Caki2 (cell line): ENCODE measurements at places on chromosomes 3 and 15.

GRCh38 chr15:82045179-82045891 lies 483 bp downstream of the MEX3B start:
- DNase-seq = peak; percentile 76

DNA sequence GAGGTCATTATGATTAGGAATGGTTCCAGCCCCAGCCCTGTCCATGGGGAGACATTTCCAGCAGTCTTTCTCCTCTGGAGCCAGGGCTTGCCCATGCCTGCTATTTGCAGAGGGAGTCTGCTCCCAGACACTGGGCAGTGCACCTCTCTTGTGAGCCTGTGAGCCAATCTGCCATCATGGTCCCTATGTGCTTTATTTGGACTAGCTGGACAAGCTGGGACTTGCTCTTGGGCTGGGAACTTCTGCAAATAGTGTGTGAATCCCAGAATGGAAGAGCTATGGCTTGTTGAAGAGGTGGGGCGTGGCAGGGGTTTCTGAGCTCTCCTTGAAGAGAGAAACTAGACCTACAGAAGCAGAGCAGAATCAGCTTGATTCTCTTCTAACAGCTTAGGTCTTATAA lies 53.7 kb upstream of the KY start:
- no peak for DNase-seq

GRCh38 chr3:135755330-135756105 lies 210.0 kb upstream of the PPP2R3A start:
- DNase-seq = no peak

GRCh38 chr3:183309276-183309675 lies 56.2 kb downstream of the B3GNT5 start:
- peak; percentile 54 for DNase-seq

DNA sequence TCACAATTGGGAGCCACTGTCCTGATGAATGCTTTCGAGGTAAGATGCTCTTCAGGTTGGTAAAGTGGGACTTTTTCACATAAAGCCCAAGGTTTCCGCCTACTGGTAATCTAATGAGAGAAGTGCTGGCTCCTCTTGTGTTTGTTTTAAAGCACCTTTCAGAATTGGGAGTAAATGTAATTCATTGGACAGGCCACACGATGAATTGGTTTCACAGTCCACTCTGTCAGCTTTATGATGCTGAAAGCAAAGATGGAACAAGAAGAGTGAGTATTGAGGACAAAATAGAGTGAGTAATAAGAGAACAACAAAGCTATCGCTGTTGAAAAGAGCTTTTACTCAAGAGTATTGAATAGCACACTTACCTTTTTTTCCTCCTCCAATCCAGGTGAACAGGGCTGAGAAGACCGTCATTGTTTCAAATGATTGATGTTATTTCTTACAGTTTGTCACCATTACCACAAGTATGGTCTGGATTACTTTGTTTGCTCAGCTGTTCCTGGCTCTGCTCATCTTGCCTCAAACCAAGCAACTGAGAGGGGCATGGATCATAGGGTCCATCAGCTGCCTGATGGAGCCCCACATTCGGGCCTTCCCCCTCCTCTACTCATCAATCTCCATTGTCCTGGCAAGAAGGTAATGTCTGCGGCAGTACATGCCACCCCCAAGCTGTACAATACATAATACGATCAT lies 136.1 kb upstream of the CNTN4 start:
- DNase-seq = no peak

GRCh38 chr3:136068708-136069107 lies 103.2 kb downstream of the PPP2R3A start:
- no peak for DNase-seq

DNA sequence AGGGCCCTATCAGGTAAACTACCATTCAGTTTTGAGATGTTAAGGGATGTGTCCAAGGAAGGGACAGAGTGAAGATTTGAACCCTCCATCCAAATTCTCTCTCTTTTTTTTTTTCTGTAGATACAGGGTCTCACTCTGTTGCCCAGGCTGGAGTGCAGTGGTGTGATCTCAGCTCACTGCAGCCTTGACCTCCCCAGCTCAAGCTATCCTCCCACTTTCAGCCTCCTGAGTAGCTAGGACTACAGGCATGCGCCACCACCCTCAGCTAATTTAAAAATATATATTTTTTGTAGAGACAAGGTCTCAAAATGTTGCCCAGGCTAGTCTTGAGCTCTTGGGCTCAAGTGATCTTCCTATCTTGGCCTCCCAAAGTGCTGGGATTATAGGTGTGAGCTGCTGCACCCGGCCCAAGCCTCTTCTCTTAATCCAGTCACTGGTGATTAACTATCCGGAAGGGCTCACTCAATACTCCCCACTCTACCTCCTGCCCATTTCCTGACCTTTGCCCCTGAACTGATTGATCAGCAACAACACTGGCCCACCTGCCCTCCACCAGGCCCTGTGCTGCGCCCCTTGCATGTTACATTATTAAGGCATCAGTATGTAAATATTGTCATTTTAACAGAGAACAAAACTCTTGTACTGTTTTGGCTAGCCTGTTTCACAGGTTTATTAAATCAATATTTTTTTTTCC lies 164.7 kb downstream of the CTNNB1 start:
- no peak for DNase-seq

DNA sequence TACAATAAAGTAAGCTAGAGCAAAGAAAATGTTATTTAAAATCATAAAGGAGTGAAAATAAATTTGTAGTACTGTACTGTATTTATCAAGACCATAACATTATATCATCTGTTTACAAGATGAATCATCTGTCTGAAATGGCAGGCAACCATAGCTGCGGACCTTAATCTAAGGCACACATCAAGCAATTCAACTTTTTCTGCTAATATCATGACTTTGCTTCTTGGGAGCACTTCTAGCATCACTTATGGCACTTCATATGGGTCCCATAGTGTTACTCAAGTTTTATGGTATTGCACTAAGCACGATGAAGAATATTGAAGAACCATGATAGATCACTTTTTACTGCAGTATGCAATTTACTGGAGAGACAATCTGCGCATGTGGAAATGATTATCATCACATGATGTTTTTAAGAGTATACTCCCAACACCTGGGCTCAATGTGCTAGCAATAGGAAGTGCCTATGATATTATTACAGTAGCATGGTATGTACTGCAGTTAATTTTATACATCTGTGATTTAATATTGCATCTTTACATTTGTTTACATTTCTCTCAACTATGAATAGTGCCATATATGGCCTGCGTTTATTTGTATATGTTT lies 137.7 kb upstream of the NECTIN3 start:
- DNase-seq = no peak

DNA sequence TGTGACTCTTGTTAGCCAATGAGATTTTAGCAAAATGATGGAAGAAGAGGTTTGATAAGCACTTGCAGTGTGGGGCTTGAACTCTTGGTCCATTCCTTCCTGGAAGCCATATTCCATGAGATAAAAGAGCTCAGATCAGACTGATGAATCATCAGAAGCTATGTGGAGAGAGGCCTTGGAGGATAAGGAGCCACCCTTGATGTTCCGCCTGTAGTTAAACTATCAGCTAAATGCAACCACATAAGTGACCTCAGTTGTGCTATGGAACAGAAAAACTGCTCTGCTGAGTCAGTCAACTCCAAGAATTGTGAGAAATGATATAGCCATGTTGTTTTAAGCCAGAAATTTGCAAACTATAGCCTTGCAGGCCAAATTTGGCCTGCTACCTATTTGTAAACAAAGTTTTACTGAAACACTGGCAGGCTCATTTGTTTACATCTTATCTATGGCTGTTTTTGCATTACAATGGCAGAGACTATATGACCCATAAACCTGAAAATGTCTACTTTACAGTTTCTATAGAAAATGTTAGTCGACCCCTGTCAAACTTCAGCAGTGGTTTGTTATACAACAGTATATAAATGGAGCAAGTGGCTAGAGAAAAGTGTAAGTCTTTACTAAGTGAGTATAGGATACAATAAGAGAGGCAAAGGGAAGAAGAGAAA lies 27.6 kb upstream of the GAP43 start:
- no peak for DNase-seq

- peak; percentile 96 for DNase-seq
Measured at GRCh38 chr15:69760890-69761568, 308.4 kb downstream of the RPLP1 start.

DNA sequence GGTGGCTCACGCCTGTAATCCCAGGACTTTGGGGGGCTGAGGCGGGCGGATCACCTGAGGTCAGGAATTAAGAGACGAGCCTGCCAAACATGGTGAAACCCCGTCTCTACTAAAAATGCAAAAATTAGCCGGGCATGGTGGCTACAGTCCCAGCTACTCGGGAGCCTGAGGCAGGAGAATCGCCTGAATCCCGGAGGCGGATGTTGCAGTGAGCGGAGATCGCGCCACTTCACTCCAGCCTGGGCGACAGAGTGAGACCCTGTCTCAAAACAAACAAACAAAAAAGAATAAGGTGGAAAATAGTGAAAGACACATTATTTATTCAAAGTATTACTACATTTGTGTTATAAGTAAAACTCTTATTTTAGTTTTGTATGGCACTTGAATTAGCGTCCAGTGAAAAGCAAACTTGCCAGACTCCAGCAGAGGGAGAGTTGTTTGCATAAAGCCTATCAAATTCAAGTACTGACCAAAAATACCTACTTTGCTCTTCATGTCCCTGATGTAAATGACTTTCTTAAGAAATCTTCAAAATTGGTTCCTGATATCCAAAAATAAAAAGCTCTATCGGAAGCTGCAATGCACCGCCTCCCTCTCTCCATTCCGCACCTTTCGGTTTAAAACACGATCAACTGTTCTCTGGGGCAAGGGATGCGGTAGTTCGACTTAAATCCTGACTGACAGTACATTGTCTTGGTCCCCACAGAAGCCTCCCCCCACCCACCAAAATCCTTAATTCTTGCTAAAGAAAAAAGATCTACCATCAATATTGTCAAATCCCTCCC lies 1.2 kb downstream of the TRPM7 start:
- DNase-seq = peak; percentile 18

DNA sequence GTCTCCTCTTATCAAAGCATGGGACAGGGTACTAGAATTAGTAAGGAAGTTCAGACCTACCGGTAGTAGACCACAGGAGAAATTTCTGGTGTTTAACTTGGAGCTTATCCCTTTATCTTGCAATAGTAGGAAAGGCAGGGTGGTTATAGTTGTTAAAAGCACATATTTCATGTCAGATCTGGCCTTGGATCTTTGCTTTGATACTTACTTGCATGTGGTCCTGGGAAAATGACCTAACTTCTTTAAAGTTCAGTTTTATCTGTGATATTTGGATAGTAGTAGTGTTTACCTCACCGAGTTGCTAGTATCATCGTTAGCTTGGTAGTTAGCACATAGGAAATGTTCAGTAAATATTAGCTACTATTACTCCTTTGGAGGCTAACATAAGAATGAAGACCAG lies 15.4 kb downstream of the EXOG start:
- DNase-seq = no peak

- no peak for DNase-seq
Measured at GRCh38 chr3:141407047-141407446, 38.7 kb downstream of the ZBTB38 start.

DNA sequence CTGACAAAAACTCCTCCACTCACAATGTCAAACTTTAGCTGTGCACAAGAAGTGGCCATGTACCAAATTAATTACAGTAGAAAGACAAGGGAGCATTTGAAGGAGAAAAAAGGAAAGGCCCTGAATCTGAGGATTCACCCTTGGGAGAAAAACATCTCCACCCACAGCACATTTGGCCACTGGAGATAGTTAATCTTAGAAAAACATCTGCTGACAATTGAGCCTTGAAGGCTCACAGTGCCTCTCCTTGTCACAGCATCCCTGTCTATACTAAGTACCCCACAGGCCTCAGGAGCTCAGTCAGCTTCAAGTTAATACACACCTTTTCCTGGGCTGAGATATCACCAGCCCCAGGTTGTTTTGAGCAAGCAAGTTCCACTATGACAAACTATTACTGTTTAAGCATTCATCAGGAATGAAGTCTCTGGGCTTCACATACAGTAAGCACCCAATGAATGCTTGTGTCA lies 78.1 kb upstream of the SETMAR start:
- DNase-seq = no peak

DNA sequence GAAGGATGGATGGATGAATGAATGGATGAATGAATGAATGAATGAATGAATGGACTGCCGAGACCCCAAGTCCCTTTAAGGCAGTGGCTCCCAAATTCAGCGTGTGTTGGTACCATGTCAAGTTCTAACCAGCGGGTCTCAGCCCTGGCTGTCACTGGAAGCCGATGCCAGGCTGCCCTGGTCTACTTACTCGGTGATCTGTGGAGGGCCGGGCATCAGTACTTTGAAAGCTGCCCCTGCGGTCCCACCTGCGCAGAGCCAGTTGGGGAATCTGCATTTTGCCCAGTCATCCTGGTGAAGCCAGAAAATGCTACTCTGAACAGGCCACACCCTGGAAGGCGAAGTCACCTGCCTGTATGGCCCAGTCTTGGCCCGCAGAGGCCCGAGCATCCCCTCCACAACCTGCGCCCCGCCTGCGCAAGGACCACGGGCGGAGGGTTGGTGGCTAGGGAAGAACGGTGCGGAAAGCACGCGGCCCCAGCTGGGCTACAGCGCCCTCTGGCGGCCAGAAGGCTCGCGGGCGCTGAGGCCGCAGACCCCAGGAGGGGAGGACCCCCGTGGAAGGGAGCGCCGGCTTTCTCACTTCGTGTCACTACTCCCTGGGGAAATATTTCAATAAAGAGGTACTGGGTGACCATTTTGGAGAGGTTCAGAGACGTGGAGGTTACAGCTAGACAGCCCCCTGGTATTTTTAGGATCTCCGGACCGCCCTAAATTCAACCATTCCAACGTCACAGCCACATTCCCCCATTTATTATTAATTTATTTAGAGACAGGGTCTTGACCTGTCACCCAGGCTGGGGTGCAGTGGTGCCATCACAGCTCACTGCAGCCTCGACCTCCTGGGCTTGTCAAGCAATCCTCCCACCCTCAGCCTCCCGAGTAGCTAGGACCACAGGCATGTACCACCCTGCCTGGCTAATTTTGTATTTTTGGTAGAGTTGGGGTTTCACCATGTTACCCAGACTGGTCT lies 34.9 kb downstream of the PRKCD start:
- no peak for DNase-seq

DNA sequence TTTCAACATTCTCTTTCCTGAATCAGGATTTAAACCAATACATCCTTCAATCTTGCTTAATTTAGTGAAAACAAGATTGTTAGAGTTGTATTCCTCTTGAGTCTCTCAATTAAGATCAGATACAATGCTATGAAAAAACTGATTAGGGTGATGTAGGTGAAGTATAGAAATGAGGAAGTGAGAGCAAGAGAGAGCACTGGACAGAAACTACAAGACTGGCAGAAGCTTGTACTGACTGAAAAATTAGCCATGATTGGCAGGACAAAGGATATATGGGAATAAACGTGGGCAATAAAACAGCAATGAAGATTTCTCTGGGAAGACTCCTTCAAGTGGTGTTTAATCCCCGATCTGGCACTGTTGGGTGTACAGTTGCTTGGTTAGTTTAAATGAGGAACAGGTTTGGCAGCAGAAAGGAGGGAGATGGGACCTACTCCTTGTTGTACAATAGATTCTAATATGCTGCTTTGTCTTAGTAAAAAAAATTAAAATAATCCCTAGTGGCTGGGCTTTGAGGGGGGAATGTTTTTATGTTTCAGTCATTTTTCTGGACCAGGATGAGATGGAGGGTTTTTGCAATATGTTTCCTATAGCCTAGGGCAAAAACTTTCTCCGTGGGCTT lies 252.7 kb downstream of the SLC9A9 start:
- no peak for DNase-seq
